Myocyte (in vitro differentiated cells): ENCODE measurements at places on chromosomes 5 and 9.

DNA sequence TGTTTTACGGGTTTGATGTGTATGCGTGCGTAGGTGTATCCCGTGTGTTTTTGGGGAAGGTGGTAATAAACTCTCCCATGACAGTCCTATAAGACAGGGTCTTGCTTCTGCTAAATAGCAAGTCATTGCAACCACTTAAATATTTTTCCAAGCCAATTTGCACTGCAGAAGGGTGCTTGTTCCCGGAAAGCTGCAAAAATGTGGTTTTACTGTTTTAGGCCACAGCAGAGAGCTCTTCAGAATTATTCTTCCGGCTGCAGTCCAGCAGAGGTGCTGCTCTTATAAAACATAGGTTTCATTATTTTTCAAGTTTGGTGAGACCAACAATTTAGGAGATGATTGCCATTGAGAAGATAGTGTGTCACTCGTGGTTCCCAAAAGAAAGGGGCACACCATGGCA lies 192.8 kb downstream of the NTRK2 start:
- no peak for DNase-seq

DNA sequence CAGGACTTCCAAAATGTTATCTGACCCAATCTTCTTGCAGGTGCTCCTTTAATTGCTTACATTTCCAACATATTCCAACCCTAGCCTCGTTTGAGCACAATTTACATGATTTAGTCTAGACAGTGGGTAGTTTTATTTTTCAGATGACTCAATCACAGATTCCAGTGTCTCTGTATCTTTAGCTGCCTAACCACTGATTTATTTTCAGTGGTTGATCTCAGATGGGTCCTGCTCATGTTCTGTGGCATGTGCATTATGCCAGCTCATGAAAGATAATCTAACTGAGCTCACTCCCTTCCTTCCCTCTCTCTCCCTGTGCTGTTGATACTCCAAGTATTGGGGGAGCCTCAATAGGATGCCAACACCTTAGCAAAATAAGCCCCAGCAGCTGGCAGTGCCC lies 106.1 kb upstream of the ICE1 start:
- DNase-seq, result peak; percentile 78

DNA sequence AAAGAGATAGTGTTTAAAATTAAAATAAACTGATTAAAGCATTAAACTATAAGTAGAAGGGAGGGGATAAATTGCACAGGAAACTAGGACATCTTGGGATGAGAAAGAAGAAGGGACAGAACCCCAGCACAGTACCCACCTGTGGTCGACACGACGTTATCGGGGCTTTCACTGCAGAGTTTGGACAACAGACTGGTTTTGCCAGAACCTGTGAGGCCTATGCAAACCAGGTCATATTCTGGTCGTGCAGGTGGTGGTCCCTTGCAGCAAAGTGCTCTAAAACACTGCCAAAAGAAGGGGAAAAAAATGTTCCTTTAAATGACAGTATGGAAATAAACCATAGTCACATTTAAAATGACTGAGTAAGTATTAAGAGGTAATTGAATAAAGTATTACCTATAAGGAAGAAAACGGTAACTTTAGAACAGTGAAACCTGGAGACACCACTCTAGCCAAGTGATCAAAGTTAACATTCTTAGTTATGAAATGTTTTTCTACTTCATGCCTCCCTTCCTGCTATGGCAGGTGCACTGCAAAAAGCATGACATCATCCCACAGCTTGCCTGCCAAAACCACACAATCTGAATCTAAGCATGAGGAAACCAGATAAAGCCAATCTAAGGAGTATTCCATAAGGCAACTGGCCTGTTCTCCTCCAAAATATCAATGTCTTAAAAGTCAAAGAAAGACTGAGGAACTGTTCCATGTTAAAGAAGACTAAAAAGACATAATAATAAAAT lies 138.6 kb downstream of the ARL15 start:
- DNase-seq, result peak; percentile 68

GRCh38 chr9:137626464-137626863 lies 7.7 kb downstream of the EHMT1 start:
- no peak for DNase-seq

- DNase-seq, result no peak
These were observed 36.0 kb downstream of the KCNT1 start for GRCh38 chr9:135737840-135738521.

GRCh38 chr5:59115345-59115744 lies 532.5 kb downstream of the RAB3C start:
- DNase-seq, result no peak
